HCEC 1CT (cell line): ENCODE measurements at places on chromosomes 1 and 21.
A peak's percentile ranks its signal among the peaks of the same experiment; 100 is the strongest.

GRCh38 chr1:35506960-35507912, 50.0 kb downstream of the KIAA0319L start:
- DNase-seq: no peak

DNA sequence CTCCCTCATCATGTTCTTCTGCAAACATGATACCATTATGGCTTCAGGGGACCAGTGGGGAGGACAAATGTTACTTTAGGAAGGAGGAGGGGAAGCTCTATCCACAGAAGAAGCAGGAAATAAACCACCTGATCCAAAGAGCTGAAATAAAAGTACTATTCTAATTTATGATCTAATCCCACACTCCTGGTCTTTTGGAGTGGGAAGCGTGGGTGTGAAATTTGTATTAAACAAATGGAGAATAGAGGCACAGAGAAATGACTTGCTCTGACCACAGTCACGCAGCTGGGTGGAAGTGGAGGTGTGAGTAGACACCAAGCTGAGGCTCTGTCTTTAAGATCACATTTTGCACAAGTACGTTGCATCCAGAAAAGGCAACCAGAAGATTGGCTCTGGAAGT, 14.5 kb upstream of the STUM start:
- DNase-seq: no peak

DNA sequence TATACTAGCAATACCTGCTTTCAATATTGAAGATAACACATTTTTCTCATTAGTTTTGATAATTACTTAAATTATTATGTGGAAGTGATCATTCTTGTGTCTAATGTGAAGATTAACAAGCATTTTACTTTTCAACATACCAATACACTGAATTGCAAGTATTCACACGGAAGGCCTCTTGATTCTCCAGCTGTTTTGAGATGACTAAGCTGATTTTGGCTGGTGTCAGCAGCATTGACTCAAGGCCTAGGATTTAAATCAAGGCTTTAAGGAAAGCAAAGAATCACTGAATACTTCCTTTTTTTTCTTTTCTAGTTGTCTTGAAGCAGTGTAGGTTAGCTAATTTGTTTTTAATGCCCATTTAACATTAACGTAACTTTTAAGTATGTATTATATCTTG, 373.7 kb downstream of the SRGAP2C start:
- peak; percentile 95 for DNase-seq

DNA sequence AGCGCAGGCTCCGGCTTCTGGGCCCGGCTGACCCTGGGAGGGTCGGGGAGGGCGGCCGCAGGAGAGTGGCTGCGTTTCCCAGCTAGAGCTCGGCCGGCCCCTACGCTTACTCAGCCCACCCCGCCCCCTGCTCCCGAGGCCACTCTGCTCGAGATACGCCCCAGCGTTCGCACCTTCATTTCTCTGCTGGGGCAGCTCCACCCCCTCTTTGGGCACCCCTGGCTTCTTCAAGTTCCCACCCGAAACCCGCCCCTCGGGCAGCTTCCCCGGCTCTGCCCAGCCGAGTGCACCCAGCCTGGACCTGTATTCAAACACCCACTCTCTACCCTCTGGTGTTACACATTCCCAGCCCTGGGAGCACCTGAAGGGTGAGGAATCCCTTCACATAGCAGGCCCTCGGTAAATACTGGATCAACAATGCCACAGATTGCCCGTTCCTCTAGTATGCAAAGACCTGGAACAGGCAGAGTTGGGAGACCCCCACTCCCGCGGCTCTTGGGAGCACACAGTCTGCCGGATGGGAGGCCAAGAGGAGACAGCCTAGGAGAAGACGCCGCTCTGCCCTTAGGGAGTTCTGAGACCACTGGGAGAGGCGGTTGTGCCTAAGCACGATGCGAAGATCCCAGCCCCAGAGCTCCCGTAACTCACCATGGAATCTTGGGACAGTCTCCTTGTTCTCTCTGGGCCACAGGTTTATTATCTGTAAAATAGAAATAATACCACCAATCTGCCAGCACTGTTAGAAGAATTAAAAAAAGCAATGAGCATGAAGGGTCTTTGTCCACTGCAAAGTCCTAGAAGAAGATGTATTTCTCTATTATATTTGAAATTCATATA, 566 bp upstream of the PAQR7 start:
- DNase-seq: no peak

DNA sequence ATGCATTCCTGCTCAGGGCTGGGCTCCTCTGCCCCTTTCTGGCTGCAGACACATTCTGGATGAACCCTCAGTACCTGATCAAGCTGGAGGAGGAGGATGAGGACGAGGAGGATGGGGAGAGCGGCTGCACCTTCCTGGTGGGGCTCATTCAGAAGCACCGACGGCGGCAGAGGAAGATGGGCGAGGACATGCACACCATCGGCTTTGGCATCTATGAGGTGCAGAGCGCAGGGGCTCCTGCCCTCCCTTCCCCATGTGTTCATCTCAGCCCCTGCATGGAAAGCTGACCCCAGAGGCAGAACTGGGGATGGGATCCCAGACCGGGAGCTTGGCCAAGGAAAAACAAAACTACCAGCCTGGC, 43.1 kb downstream of the CAPN2 start:
- DNase-seq: no peak

DNA sequence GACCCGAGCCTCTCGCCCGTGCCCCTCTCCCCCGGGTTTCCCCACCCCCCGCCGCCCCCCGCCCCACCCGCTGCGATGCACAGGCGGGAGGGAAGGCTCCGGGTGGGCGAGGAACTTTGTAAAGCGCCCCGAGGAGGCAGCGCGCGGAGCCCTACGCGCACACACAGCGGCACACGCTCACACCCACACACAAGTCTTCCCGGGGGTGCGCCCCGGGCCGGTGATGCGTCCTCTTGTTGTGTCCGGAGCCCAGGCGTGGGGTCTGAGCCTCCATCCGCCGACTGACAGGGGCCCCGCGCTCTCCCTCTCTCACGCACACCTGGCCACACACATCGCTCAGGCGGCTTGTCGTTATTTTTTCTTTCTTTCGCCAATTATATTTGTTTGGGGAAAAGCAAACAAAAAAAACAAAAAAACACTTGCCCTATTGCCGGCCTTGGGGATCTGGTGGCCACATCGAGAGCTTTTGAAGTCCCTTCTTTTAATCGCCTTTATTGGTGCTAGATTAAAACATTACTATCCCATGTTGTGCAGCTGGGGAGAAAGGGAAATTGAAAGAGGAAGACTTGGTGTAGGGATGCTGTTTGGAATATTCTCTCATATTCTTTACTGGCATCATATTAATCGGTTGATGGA, 770 bp downstream of the NTNG1 start:
- DNase-seq: no peak

- DNase-seq: no peak
These were observed 4.9 kb downstream of the C1orf105 start for GRCh38 chr1:172425339-172425738.

DNA sequence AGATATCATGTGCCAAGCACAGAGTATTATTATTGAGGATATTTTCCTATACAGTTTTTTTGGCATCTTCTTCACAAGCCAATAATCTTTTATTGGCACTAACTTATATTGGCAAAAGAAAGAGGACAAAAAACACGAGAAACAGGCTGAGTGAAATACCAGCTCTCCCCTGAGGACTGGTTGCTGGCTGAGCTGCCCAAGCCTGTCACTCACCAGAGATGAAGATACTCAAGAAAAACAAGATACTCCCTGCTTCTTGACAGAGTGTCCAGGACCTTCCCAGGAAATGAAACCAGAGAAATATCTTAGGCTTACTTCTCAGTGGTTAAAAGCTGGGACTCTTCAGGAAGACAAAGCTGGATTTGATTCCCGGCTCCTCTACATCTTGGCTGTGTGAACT, 35.9 kb upstream of the ATP1B1 start:
- DNase-seq: no peak

GRCh38 chr1:1198423-1199140, 7.8 kb downstream of the TNFRSF18 start:
- DNase-seq: no peak

- DNase-seq: peak; percentile 96
These were observed 20.1 kb downstream of the UBE2U start for GRCh38 chr1:64223329-64224151.

DNA sequence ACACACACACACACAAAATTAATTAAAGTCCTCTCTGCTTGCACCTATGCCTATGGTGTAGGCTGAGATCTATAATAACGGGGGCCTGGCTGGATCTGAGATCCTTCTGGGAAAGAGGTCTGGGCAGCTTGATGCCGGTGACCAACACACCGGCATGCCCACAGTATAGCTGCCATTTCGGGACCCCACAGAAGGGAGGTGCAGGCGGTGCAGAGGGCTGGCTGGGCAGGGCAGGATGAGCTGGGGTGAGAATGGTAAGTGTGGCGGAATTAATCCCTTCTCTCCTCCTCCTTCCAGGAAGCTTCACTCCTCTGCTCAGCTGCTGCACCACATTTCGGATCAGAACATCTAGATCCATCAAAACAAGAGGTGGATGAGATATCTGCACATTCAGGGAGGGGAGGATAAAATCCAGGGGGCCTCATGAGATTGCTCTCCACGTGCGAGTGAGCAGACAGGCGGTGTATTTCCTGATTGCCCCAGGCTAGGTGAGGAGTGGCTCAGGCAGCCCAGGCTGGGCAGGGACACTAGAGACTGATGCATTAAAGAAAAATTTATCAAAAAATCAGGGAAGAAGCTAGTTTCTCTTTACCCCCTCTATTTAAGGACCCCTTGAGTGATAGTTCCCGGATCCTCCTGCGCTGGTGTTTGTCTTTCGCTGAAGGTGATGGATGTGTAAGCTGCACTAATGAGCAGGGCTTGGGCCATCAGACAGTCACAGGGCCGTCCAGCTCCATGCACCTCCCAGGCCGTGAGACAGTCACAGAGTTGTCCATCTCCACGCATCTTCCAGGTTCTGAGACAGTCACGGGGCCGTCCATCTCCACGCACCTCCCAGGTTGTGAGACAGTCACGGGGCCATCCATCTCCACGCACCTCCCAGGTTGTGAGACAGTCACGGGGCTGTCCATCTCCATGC, 449.9 kb downstream of the PTPRU start:
- DNase-seq: no peak

- no peak for DNase-seq
These were observed 165.5 kb upstream of the DUSP10 start for GRCh38 chr1:221907166-221907932.

DNA sequence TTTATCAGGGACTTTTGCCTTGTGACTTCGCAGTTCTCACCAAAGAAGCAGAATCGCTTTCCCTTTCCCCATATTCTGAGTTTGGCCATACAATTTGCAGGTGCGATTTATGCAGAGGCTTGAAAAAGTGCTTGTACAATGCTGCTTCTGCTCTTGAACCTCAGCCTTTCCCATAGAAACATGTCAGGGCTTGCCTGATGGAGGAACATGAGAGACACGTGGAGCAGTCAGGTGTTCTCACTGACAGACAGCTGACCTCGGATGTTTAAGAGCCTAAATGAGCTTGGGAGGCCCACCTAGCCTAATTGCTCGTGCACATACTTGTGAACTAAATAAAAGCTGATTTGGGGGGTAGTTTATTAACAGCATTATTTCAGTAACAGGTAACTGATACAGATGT, 290.0 kb downstream of the S1PR1 start:
- DNase-seq: no peak

DNA sequence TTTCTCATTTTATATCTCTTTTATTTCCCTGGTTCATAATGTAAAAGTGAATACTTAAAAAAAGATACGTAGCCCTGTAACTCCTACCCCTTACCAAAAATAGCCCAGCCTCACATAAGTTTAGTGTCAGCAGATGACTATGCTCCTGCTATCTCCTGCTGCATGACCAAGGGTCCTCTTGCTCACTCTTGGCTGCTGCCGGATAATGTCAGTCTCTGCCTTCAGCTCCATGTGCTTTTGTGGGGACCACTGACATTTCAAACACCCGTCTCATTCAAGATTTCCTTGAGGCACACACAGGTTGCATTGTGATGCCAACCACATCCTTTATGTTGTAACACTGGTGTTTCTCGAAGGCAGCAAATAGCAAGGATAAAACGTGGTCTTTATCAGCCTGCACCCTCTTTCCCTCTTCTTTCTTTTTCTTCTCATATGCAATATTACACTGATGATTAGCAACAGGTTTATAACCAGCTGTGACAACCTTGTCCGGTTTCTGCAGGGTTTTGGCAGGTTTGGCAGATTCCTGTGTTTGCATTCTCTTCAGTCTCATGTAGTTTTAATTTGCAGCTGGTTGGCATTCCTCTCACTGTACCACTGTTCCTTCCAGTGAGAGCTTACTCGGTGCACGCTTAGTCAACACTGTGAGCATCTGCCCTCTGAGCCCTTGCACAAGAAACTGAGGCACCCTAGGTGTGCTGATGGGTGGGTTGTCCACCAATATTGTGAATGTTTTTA, 62.2 kb downstream of the ZNF684 start:
- no peak for DNase-seq

GRCh38 chr1:53128401-53128800, 14.0 kb downstream of the SLC1A7 start:
- no peak for DNase-seq

DNA sequence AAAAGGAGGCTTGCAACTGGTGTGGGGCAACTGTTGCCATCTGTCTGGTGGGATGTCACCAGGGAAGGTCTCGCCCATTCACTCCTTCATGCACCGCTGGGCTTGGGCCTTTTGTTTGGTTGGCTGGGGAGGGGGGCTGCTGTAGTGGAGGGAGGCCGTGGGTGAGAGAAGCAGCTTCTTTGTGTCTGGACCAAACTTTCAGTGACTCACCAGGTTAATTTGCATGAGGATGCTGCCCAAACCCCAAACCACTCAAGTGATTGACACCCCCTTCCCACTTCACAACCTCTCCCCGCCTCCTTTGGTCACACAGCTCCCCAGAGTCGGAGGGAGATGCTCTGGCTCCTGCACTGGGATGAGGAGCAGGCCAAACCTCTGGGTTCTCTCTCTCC, 19.7 kb downstream of the BTG2 start:
- no peak for DNase-seq

DNA sequence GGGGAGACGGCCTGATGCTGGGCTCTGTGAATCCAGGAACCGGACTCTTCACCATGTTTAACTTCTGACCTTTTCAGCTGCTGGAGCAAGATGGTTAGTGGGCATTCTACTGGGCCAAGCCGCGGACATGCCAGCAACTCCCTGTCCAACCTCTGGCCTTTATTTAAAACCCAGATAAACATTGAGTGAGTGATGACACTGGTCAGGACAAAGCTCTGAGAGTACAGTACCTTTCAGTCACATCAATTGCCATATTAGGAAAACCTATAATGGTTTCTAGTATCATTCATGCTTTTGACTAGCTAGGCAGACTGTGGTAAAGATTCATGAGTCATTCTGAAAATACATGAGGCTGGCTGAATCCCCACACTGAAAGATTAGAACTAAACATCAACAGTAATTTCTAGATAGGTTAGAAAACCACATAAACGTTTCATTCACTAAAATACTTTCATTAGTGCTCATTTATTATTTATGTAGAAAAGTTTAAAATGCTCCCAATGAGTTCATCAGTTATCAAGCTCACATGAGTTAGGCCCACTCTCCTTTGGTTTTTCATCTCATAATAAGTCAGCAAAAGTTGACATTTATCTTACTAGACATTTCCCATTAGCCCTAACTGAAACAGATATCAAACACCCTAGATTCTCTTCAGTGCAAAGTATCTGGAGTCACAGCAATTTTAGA, 7.1 kb upstream of the ACTA1 start:
- peak; percentile 87 for DNase-seq

DNA sequence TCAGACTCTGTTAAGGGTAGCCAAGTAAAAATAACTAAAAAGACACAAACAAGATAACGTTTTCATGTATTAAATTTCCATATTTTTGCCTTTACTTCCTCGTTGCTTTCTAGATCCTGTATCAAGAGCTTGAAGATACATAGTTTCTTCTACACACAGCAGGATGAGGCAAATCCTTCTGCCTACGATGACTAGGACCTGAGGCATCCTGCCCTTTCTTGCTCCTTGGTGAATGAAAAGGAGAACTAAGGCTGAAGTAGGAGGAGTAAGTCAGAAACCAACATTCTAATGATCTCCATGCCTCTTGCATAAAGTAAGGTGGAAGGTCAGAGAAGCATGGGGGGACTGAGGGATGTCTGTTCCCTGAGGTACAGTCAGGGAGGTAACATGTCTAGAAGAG, 102.6 kb downstream of the GPATCH2 start:
- peak; percentile 83 for DNase-seq
